GM20000 (cell line): ENCODE measurements at places on chromosomes 2 and 18.

DNA sequence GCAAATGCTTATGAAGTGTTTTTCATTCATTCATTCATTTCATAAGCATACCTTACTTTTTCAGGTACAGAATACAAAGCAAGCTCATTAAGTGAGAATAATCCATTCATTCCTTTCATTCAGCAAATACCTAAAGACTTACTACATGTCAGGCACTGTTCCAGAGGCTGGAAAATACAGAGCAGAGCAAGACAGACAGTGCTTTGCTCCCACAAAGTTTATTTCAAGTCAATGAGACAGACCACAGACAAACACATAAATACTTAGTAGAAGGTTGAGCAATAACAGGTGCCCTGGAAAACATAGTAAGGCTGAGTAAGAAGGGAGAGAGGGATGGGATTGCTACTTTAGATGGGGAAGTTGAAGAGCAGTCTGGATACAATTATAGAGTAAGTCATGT is 309.8 kb downstream of the C1D start:
- DNase-seq, result no peak

DNA sequence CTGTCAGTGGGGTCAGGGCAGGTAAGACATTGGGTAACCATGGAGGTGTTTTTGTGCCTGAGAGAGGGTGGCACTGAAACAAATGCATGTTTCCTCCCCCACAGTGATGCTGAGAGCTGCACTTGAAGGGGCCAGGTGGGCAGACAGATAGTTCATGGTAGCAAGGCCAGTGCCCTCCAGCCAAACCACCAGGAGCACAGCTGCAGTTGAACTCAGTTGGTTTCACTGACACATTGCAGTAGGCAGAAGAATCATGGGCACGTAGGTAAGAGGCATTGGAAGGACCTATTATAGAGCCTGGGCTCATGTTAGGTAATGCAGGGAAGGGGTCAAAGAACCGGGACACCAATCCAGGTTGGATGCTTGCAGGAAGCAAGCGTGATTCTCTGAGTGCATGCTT is 93.2 kb upstream of the ARL4C start:
- DNase-seq, result no peak

DNA sequence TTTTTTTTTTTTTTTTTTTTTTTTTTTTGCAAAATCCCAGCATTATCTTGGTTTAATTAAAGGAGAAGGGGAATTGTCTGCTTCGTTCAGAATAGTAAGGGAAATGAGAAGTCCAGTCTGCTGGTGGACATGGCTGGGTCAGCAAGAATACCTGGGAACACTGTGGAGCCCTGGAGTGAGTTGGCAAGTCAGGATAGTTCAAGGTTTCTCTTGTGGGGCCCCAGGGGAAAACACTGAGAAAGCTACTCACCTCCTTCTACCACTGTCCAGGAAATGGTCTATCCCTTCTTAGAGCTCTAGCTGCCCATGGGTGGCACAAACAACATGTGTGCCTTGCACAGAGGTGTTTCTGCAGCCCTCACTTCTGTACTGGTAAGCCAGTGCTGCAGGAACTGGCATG is 169.1 kb upstream of the SIX2 start:
- DNase-seq, result no peak

GRCh38 chr2:33763671-33764310 is 164.7 kb upstream of the FAM98A start:
- DNase-seq, result no peak

GRCh38 chr2:42118754-42119569 is 50.2 kb upstream of the EML4 start:
- DNase-seq, result no peak
